NCI-H446 (cell line): ENCODE measurements at places on chromosomes 6 and 20.

DNA sequence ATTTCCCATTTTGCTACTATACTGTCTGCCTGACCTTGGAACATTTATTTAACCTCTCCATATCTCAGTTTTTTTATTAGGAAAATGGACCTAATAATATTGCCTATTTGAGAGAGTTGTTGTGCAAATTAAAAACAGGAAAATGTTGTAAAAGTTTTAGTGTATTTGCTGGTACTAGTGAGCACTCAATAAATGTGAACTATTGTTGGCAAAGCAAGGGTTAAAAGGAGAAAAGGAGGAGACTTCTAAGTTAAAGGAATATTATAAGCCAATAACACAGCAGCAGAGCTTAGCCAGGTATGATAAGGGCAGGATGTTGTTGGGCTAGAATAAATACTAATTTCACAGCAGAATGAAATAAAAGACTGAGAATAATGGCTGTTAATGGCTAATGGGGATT is 211.9 kb upstream of the FUT9 start:
- no peak for DNase-seq

GRCh38 chr6:148538261-148539190 is 195.9 kb downstream of the SASH1 start:
- no peak for DNase-seq

DNA sequence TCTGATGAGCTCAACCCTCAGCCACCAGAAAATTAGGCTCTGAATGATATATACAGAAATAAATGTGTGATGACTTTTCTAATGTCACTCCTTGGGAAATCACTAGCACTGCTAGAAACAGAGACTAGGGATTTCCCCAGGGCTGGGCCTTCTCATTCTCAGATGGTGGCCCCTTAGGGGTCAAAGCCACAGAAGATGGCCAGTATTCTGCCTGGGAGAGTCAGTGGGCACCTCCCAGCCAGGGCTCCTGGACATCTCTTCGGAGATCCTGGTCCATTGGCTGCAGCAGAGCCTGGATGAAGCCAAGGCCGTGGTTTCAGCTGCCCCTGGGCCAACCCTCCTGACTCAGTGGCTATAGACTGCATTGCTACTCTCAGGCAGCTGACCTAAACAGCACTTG is 276.9 kb upstream of the SUPT3H start:
- DNase-seq = no peak

DNA sequence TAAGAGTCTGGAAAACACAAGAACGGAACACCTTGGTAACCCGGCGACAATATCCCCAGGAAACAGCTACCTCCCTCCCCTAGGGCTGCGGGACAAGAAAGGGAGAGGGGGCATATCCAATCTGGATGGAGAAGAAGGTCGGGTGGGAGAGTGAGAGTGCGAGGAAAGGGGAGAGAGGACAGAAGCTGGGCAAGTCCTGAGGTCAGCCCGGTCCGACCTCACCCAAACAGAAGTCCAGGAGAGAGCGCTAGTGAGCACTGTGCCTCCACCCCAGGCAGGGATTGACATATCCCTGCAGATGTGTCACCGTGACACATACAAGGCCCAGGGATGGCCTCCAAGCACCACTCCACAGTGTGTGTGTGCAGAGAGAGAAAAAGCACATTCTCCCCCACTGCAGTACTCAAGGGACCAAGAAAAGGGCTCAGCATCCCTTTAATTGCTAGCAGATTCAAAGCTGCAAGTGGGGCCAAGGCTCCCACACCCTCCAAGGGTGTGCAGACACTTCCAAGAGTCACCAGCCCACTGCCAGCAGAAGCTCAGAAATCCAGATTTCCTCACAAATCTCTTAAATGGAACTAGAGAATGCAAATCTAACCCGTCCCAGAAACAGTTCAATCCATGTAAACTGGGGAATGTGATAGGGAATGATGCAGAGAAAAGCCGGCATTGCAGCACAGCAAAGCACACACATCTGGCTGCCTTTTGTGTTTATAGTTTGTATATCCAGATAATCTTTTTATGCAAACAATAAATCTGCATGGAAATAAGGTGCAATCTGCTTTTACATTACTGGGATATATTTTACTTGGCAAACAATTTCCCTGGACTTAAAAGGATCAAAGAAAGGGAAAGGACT is 3.1 kb downstream of the PXDC1 start:
- peak; percentile 8 for DNase-seq

GRCh38 chr20:16583474-16583873 is 10.2 kb upstream of the KIF16B start:
- no peak for DNase-seq

DNA sequence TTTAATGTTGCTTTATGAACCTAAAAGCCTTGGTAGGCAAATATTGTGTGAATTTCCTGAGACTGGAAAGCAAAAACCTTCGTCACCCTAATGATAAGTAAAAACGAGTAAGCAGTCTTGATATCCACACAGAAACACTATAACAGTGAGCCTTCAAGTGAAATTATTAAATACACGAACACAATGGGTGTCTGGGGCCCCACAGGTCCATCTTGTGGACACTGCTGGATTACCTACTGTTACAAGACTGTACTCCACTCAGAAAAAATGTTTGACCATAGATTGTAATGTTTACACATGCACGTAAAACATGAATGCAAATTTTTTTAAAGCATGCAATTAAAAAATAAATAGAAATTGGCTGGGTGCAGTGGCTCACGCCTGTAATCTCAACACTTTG is 466.9 kb downstream of the CD83 start:
- no peak for DNase-seq

- no peak for DNase-seq
Measured at GRCh38 chr6:158049055-158050028, 67.7 kb downstream of the SYNJ2 start.

GRCh38 chr6:129777371-129777770 is 67.4 kb upstream of the ARHGAP18 start:
- no peak for DNase-seq

GRCh38 chr6:139927236-139927635 is 552.8 kb upstream of the CITED2 start:
- peak; percentile 73 for DNase-seq

DNA sequence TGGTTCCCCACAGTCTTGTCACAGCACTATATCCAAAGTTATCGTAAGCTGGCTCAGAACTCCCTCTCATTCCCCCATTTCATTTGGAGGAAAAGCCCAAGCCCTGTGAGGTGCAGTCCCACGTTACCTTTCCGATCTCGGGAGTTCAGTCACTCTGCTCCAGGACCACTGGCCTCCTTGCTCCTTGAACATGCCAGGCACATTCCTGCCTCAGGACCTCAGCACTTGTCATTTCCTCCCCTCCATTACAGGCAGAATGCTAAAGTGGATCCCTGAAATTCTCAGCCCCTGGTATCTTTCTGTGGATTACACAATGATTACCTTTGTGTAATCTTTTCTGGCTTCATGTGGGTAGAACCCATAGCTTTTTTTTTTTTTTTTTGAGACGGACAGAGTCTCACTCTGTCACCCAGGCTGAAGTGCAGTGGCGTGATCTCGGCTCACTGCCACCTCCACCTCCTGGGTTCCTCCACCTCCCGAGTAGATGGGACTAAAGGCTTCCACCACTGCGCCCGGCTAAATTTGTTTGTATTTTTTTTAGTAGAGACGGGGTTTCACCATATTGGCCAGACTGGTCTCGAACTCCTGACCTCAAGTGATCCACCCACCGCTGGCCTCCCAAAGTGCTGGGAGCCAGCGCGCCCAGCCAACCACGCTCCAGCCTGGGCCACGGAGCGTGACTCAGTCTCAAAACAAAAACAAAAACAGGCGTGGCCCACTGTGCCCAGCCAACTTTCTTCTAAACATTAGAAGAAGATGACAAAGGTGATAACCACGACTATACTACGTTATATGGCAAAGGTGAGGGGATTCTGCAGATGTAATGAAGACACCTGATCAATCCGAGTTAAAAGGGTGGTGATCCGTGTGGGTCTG is 4.0 kb upstream of the OXT start:
- DNase-seq = no peak

DNA sequence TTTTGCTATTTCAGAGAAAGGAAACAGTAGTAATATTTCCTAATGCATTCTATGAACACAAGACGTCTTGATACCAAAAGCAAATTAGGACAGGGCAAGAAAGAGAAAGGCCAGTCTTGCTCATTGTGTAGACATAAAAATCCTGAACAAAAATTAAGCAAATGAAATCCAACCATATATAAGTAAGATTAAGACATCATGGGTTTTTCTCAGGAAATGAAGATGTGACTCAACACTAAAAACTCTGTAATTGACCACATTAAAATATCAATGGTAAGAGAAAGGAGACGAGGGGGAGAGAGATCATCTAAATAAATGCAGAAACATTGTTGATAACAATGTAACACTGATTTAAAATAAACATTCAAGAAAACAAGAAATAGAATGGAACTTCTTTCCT is 205.4 kb downstream of the SOD2 start:
- DNase-seq = no peak

GRCh38 chr6:168314021-168314420 is 5.6 kb downstream of the DACT2 start:
- DNase-seq = no peak

- DNase-seq = no peak
Measured at GRCh38 chr6:6942831-6943230, 164.9 kb upstream of the RREB1 start.

GRCh38 chr6:170403451-170403850 is 96.9 kb downstream of the FAM120B start:
- no peak for DNase-seq

- DNase-seq = peak; percentile 54
Measured at GRCh38 chr6:141123049-141123448, 1009.7 kb upstream of the GJE1 start.

- DNase-seq = peak; percentile 38
Measured at GRCh38 chr6:27809939-27810767, 102.0 kb downstream of the OR2B2 start.

GRCh38 chr6:35013701-35014100 is 124.6 kb downstream of the ANKS1A start:
- no peak for DNase-seq

DNA sequence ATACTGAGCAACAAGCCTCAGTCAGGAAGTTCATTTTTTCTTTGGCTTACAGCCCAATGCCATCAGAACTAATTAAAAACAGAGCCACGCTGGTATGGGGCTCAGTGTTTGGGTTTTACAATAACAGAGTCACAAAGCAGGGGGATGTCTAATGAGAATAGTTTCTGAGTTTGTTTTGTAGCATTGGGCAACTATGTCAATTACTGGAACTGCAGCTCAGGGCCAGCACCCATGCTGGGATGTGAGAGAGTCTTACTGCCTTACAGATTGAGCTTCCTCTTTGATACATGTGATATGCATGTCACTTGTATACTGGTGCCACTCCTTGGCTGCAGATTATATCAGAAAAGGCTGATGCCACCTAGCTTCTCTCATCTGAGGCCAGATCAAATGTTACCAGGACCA is 117.6 kb downstream of the TFAP2B start:
- DNase-seq = no peak

GRCh38 chr20:63394069-63394919 is 33.1 kb upstream of the CHRNA4 start:
- DNase-seq = peak; percentile 92

DNA sequence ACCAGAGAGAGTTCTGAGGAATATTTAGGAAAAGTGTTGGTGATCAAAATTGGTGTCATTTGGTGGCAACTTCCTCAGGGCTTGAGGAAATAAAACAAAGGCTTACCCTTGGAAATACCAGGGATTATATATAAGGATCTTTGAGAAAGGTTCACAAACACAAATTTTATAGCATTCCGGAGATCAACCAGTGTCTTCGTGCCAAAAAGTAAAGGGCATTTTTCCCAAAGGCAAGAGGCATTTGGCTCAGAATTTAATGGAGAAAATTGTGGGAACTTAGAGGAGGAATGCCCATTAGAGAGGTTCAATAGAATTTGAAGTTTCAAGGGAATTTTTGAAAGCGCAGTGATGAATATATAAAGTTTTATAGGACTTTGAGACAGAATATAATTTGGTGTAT is 179.5 kb downstream of the FUT9 start:
- peak; percentile 3 for DNase-seq

- no peak for DNase-seq
Measured at GRCh38 chr6:7050872-7051779, 56.6 kb upstream of the RREB1 start.

GRCh38 chr6:7300926-7301325 is 12.1 kb downstream of the SSR1 start:
- DNase-seq = no peak

DNA sequence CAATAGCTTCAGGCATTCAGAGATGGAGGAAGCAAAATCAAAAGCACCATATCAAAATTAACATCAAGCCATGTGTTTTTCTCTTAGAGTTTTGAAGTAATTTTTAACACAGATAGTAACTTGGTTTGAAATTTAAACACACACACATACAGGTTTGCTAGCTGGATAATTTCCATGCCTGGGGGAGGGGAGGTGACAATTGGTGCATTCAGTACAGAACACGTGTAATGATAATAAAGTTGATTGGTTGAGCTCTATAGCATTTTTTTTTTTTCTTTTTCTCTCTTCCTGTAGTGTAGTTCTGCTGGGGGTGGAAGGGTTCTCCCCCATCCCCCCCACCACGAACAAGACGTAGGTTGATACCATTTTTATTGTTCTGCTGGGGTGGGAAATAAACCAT is 564.8 kb downstream of the LMBRD1 start:
- no peak for DNase-seq
